ENCODE measurements at places on chromosomes 4 and X.

GRCh38 chrX:49845701-49846403 is 16.7 kb downstream of the PAGE4 start:
- no peak for DNase-seq

DNA sequence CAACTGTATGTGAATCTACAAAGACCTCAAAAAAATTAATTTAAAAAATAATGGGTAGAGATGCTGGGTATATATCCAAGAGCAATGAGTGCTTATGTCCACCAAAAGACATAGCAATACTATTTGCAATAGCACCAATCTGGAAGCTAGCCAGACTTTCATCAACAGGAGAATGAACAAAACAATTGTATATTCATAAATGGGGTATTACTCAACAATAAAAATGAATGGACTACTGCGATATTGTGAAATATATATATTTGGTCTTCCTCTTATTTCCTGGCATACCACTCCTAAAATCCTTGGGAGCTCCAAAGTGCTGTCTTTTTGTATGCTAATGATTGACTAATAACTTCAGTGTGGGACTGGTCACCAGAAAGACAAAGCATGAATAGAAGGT is 77.5 kb downstream of the MSN start:
- DNase-seq, result no peak

DNA sequence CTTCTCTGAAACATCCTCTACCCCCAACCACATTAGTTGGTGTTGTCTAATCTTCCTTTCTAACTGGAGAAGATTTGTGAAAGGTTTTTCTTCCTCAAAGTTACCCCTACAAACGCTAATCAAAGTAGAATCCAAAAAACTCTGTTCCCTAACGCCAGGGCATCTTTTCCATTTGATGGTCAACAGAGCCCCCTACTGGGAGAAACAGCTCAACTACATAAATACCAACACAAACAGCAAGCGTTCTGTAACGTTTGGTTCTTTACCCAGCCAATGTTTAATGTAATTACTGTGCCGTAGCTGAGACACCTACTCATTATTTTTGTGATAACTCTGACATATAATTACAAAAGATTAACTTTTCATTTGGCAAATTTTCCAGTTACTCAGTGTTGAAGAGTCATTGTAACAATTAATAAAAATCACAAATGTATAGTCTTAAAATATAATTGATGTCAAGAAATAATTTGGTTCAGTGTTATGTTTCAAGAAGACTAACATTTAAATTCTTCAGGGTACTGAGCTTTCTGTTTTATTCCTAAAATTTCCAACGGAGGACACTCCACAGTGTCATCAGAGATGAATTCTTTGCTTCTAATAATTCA is 94.9 kb upstream of the TBC1D9 start:
- peak; percentile 64 for DNase-seq

- DNase-seq, result peak; percentile 12
These were observed 2.0 kb upstream of the STAG2 start for GRCh38 chrX:123959281-123960063.

DNA sequence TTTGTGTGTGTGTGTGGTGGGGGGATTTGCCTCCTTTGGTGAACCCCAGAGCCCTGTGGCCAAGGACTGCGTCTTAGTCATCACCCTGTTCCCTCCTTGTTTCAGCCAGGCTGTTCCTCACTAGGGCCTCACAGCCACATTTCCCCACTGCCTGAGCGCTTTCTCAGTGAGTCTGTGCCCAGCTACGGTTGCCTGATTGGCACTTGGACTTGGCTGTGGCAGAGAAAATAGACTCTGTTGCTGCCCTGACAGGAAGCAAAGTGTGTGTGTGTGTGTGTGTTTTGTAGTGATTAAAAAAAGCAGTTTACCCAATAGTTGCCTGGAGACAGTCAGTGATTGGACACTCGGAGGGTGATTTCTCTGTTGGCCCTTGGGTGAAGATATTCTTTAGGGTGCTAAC is 113.0 kb downstream of the UCHL1 start:
- DNase-seq, result no peak
